ENCODE measurements at places on chromosomes 12 and 14.

- DNase-seq = no peak
Observed at GRCh38 chr14:69133206-69134125, 19.5 kb downstream of the DCAF5 start.

GRCh38 chr14:55303691-55304145 is 32.5 kb downstream of the FBXO34 start:
- DNase-seq = no peak

DNA sequence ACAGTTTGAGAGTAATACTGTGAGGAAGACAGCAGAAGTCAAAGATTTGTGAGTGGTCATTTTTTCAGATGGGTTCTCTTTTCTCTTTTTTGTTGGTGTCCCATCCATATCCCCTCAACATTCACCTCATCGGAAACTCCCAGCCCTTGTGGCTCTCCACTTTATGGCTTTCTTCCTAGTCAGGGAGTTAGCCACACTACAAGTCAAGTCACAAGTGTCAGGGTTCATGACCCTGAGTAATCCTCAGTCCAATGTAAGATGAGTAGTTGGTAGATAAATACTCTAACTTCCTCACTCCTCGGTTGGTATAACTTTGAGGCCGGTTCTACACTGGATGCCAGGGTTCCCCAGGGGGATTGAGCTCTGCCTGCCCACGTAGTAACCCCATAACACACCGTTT is 41.4 kb downstream of the PTGER2 start:
- DNase-seq = no peak

DNA sequence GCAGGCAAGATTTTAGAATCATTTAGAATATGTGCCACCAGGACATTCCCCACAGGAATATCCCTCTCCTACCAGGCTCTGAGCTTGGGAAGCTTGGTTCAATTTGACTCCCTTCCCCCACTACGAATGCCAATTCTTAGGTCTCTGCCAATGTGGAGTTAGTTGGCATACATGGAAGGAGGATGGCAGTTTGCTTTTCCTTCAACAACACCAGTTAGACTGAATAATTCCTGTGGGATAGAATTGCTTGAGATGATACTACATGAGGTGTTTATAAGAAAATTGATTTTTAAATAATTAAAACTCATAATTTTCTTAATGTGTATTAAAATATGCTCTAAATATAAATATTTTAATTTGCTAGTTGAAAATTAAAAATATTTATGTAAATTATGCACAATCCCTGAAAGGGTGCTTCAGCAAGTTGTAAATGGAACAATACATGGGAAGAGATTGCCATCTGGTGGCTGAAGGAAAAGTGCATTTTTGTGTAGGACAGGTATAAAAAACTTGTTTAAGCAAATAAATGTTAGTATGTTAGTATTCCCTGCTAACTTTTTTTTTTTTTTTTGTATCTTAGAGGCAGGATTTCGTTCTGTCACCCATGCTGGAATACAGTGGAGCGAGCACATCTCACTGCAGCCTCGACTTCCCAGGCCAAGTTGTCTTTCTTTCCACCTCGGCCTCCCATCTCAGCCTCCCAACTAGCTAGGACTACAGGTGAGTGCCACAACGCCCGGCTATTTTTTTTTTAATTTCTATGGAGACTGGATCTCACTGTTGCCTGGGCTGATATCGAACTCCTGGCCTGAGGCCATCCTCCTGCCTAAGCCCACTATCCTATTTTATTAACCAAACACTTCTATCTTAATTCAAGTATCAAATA is 25.8 kb upstream of the STRAP start:
- no peak for DNase-seq

GRCh38 chr12:89098441-89099112 is 253.7 kb downstream of the DUSP6 start:
- DNase-seq = no peak

GRCh38 chr14:68655021-68655831 is 137.6 kb downstream of the ZFP36L1 start:
- DNase-seq = no peak

- no peak for DNase-seq
Observed at GRCh38 chr14:61489932-61490331, 168.6 kb downstream of the PRKCH start.

DNA sequence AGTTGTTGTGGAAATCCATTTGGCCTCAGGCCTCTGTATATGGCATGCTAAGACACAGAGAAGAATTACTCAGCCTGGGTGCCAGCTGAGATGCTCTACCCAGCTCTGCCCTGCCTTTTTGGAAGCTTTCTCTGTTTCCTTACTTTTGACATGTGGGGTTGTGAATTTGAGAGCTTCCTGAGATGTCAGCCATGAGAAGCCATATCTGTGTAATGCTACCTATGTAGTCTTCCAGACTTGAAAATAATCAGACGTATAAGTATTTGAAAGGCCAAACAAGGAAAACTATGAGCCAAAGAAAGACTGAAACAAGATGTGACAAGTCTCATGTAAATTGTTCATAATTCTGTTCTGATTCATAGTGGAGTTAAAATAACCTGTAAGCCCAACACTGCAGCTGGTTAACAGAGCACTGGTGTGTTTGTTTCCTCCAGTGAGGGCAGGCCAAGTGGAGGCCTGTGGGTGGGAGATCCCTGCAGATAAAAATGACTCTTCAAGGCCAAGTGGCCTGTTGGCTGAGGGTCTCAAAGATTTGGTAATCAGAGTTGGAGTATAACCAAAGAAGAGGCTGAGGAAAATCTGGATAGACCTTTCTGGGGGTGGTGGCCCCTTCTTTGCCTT is 94.0 kb downstream of the TMX1 start:
- DNase-seq = no peak

GRCh38 chr12:130818272-130818634 is 20.8 kb downstream of the STX2 start:
- no peak for DNase-seq

- DNase-seq = no peak
Observed at GRCh38 chr12:34393086-34393820, 371.0 kb downstream of the ALG10 start.

GRCh38 chr14:75088566-75089373 is 19.3 kb downstream of the ZC2HC1C start:
- peak; percentile 8 for DNase-seq

- DNase-seq = no peak
Observed at GRCh38 chr14:39755269-39755878, 323.1 kb upstream of the FBXO33 start.

DNA sequence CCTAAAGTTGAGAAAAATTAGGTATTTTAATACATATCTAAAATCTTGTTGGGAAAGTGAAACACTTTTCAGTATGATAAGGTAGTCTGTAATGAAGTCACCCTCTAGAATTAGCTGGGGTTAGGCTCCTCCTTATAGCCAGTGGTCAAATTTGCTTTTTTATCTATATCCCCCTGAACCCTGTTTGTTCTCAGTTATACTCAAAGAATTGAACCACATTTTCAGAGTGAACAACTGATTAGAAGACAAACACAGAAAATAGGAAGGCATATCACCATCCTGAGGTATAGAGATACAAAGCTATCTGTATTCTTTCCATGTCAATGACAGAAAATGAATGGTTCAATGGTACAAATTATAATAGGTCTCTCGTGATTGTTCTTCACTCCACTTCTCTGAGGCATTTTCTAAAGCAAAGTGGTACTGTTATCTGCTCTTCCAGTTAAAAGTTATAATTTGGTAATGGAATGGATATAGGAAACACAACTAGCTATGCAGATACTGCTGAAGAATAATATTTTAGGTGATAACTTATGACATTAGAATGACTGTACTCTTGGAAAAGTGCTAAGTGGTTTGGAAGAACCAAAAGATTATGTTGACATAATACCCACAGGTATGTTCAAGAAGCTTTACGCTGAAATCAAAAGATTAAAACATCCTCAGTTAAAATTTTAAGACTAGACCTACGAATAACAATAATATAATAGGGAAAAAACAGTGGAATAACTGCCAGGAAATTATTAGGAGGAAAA is 27.6 kb downstream of the WASHC3 start:
- no peak for DNase-seq

GRCh38 chr12:124544983-124545382 is 22.4 kb downstream of the NCOR2 start:
- no peak for DNase-seq

DNA sequence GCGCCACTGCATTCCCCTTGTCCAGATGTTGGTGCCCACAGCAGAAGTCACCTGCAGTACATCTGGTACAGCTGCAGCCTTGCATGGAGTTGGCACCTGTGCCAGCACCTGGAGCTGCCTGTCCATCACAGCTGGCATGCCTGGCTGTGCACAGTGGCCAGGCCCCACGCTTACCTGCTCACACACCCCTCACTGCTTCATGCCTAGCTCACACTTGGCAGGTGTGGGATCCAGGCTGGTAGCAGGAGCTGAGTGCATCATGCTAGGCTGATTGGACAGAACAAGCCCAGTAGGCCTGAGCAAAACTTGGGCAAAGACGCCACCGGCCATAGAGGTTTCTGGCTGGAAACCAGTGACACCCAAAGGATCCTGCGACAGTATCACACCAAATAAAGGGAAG is 402.8 kb downstream of the FOXG1 start:
- DNase-seq = no peak

DNA sequence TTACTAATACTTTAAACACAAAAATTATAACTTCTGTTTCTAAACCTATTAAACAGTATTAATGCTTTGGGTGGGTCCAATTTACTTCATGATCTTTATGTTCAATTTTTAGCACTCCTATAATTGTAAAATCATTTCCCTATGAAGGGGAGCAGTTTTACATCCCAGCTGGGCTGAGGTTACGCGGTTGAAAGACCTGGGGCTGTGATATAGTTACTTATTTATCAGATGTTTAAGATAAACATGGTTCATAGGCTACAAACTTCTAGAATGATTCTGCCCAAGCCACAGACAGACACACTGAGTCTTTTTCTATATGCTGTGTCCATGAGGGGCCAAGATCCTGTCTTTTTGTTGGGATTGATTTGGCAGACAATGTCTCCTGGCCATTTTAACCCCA is 44.4 kb downstream of the DYRK2 start:
- DNase-seq = no peak

GRCh38 chr14:105294142-105294597 is 6.6 kb downstream of the BRF1 start:
- DNase-seq = no peak

- DNase-seq = no peak
Observed at GRCh38 chr12:114344303-114344663, 61.7 kb downstream of the TBX5 start.

- no peak for DNase-seq
Observed at GRCh38 chr12:94649349-94650142, 811 bp downstream of the TMCC3 start.

DNA sequence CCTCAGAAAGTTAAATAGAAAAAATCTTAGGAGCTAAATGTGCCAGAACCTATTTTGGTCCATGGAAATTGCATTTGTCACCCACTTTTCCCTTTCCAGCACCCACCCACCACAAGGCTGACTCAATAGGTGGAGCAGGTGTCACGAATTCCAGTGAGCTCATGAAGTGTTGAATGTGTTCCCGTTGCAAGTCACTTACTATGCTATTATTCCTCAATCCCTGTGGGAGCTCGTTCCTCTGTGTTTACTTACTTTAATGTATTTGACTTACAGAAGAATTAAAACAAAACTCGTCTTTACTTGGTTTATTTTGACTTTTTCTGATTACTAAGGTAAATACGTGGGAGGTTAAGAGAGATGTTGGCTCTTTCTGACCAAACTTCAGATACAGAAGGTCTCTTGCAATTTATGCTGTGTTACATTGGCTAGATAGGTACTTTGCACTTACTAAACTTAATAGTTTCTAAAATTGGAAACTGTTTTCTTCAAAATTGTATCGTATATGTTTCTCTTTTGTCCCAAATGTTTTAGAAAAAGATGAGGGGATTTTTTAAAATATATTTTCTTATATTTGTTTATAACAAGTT is 269.4 kb upstream of the NOVA1 start:
- no peak for DNase-seq

- DNase-seq = no peak
Observed at GRCh38 chr12:64611341-64612284, 1.3 kb downstream of the RASSF3 start.

- no peak for DNase-seq
Observed at GRCh38 chr14:54700717-54701116, 133.8 kb downstream of the SAMD4A start.

DNA sequence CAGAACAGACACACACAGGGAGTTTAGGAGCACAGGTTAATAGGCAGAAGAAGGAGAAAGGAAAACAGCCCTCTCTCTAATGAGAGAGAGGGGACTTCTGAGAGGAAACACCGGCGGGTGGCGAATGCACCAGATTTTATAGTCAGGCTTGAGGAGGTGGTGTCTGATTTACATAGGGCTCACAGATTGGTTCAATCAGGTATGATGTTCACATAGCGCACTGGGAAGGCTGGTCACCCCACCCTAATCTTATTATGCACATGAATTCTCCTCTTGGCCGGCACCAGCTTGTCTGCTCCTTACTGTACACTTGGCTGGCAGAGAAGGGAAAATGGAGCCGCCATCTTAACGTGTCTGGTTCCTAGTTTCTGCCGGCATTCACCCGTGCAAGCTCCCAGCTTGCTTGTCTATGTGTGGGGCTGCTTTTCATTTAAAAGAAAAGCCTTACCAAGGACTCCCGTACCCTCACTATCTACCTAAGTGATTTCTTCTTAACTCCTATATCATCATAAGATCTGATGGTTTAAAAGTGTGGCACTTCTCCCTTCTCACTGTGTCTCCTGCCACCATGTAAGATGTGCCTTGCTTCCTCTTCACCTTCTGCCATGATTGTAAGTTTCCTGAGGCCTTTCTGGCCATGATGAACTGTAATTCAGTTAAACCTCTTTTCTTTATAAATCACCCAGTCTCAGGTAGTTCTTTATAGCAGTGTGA is 15.1 kb downstream of the BCAT1 start:
- DNase-seq = no peak

GRCh38 chr12:49920241-49920914 is 16.7 kb upstream of the FAIM2 start:
- no peak for DNase-seq

GRCh38 chr14:40630471-40630870 is 976.2 kb upstream of the LRFN5 start:
- DNase-seq = no peak

DNA sequence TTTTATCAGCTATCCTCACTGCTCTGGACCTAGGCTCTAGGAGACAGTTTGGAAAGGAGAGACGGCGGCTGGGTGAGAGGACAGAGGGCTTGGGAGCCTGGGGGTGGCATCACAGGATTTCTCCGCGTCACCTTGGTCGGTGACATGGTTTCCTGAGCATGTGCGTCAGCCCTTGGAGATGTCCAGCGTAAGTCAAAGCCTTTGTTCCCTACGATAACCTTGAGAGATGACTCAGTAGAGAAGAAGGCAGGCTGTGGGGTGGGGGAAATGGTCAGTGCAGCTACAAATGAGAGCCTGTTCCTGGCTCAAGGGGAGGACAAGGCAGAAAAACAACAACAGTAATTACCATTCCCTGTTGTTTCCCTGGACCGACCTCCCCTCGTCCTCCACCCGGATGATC is 90.2 kb upstream of the TBX3 start:
- DNase-seq = no peak

- DNase-seq = no peak
Observed at GRCh38 chr12:76033081-76034011, 1.8 kb upstream of the PHLDA1 start.

DNA sequence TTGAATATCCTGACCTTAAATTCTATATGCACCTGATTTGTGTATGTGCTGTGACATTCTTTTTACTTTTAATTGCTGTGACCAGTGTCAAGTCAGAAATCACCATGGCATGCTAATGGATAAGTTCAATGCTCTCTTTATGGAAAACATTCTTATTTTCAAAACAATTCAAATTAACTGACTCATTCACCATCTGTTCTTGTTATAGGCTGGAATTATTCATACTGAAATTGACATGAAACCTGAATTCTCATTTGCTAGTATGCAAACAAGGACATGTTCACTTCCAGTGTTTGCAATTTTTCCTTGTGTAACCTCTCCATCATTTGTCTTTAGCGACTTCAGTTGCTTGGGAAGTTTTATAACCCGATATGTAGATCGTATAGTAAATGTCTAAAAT is at the start of gene TAS2R30:
Gene TAS2R30 (minus strand): TSS at position 340 of the 400 bp plus-strand sequence. CDS start 400 bp downstream, outside the sequence.
- no peak for DNase-seq

Data from stimulated activated CD4-positive, alpha-beta T cell treated with anti-CD3 and anti-CD28 coated beads, Interleukin-12 subunit alpha, Interleukin-12 subunit beta, amount 100 ng/mL, for 24 hours (primary cell).